ENCODE measurements at places on chromosomes 13 and 19.

DNA sequence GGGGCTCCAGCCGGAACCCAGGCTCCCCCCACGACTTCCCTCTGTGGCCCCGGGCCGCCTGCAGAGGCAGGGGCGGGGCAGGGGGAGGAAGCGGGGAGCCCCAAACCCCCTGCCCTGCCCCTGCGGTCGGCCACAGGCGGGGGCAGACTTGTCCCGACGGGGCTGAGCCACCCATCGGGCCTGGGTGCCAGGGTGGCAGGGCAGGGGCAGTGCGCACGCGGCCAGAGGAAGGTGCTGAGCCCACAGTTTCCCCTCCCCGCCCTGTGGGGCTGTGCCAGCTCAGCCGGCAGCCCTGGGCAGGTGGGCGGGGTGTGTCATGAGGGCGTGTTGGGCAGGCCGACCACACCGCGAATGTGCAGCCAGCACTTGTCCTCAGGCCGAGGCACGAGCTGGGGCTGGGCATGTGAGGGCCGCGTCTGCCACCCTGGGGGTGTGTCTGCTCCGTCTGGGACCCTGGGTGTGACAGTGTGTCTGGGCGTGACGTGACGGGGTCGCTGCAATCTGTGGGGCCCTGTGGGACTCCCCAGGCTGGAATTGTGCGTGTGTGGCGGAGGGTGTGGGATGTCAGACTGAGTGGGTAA lies 17.7 kb downstream of the CCDC97 start:
- no peak for DNase-seq

- no peak for DNase-seq
These were observed 31.8 kb upstream of the RFXAP start for GRCh38 chr13:36787181-36787580.

DNA sequence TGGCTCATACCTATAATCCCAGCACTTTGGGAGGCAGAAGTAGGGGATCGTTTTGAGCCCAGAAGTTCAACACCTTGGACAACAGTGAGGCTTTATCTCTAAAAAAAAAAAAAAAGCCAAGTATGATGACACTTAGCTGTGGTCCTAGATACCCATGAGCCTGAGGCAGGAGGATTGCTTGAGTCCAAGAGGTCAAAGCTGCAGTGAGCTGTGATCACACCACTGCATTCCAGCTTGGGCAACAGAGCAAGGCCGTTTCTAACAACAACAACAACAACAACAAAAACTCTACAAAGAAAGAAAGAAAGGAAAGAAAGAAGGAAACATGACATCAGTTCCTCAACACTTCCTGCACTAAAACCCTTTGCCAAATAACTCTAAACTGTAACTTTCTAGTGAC lies 265.1 kb upstream of the DACH1 start:
- no peak for DNase-seq

DNA sequence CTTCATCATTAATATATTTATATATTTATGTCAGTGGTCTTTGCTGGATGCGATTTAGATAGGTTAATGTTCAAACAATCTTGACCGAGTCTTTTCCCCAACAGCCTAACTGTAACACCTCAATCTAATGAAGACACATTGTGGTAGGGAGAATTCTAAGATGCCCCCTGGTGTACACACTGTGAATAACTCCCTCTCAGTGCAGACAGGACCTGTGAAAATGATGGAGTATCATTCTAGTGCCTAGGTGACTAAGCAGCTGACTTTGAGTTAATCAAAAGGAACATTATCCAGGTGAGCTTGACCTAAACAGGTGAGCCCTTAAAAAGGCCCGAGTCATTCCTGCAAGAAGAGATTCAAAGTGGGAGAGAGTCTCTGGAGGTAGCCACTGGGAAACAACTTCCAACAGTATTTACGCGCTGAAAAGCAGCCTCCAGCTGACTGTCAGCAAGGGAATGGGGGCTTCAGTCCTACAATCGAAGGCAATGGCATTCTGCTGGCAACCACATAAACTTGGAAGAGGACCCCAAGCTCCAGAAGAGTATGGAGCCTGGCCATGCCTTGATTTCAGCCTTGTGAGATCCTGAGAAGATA lies 28.0 kb upstream of the KBTBD7 start:
- peak; percentile 28 for DNase-seq

GRCh38 chr19:4851551-4852290 lies 15.7 kb downstream of the PLIN3 start:
- peak; percentile 6 for DNase-seq

DNA sequence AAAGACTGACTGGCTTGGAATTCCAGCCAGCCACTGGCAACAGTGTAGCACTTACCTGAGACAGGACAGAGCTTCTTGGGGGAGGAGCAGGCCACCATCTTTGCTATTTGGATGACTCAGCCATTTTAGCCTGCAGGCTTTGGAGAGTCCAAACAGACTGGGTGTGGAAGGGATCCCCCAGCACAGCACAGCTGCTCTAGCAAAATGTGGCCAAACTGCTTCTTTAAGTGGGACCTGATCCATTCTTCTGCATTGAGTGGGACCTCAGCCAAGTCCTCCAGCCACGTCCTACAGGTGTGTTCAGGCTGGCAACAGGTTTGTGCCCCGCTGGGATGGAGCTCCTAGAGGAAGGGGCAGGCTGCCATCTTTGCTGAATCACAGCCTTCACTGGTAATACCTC lies 80.0 kb downstream of the NDFIP2 start:
- DNase-seq: no peak

DNA sequence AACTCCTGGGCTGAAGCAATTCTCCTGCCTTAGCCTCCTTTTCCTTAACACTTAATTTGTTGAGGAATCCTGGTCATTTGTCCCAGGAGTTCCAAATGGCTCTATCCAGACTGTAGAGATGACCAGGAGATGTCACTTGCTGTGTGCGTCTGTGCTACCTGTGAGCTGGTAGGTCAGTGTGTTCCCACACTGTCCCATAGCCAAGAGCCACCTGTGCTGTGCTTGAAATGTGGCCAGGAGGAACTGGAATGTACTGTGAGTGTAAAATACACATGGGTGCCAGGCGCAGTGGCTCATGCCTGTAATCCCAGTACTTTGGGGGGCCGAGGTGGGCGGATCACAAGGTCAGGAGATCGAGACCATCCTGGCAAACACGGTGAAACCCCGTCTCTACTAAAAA lies 29.4 kb upstream of the KDM4B start:
- DNase-seq: no peak

GRCh38 chr13:88472316-88472715 lies 801.1 kb downstream of the SLITRK5 start:
- no peak for DNase-seq

DNA sequence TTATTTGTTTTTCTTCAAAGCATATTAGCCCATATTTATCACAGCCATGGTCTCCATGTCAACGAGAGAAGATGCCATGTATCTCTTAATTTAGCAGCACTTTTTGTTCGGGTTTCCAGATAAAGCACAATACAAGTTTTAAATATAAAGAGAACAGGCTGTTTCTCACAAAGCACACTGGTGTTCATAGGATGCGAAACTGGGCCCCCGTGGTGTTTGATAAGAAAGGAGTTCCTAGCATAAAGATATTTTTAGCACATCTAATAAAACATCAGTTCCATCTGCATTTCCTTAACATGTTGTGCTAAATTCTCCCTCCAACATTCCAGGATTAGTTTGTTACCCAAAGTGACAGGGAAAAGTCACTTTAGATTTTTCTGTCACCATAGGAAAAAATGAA lies 72.4 kb upstream of the EDNRB start:
- no peak for DNase-seq

DNA sequence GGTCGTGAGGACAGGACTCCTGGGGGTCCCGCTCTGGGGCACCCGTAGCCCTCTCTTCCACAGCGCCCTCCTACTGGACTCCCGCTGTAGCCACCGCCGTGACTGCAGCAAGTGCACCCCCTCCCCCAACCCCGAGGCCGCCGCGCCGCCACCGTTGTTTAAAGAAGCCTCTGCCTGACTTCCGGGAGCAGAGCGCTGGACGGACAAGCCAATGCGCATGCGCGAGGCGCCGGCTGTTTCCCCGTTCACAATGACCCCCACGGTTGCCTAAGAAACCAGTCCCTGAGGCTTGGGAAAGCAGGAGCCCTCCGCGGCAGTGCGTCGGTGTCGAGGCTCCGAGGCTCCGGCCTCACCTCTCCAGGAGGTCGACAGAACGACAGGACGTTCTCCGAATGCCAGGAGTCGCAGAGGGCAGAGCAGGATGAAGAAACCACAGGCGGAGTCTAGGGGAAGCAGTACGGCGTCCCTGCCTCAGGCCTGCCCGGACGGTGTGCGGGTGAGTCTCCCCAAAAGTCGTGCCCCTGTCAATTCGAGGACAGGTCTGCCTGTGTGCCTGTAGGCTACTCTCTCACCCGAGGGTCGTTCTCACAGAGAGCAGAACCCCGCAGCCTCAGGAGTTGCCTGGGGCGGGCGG lies 70.5 kb upstream of the ZNF420 start:
- DNase-seq: peak; percentile 76

GRCh38 chr19:48862827-48863226 lies 5.6 kb downstream of the PLEKHA4 start:
- no peak for DNase-seq

DNA sequence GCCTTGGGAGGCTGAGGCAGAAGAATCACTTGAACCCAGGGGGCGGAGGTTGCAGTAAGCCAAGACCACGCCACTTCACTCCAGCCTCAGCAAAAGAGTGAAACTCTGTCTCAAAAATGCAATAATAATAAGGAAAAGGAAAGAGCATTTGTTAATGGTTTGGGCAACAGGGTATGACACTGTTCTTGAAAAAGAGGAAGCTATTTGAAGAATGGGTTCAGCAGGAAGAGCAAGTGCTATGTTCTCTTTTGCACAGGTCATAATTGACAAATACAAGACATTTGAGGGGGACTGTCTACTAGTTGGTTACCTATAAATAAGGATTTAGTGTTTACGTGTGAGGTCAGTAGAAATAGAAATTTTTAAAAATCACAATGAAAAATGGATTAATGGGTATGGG lies 218.3 kb downstream of the DCT start:
- DNase-seq: no peak

DNA sequence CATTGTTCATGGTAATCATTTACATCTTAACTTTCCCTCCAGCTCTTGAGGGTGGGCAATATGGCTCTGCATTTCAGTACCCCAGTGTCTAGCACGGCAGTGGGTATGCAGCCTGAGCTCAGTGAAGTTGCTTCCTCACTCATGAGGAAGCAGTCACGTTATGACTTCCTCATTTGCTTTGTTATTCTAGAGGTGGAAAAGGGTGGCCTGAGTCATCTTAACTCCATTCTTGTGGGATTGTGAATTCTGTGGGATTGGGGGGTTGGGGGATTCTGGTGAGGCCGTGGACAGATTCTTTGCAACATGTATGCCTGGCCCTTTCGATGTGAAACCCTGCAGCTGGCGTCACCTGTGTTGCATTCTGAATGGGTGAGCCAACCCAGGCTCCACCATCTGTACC lies 406.7 kb upstream of the ZNF507 start:
- DNase-seq: no peak
